Stimulated activated CD8-positive, alpha-beta memory T cell treated with anti-CD3 and anti-CD28 coated beads, Interleukin-7, amount 100 ng/mL, for 4 hours (primary cell): ENCODE measurements at places on chromosomes 4 and X.

- no peak for DNase-seq
Measured at GRCh38 chr4:69075061-69075792, 21.0 kb upstream of the UGT2B7 start.

- DNase-seq, result no peak
Measured at GRCh38 chrX:69546417-69546816, 42.3 kb downstream of the NALF2 start.

GRCh38 chrX:63327788-63328187 lies 23.3 kb downstream of the SPIN4 start:
- no peak for DNase-seq

- DNase-seq, result no peak
Measured at GRCh38 chr4:165085946-165086345, 26.7 kb downstream of the TMEM192 start.

- no peak for DNase-seq
Measured at GRCh38 chrX:120311727-120312063, 434 bp upstream of the TMEM255A start.

DNA sequence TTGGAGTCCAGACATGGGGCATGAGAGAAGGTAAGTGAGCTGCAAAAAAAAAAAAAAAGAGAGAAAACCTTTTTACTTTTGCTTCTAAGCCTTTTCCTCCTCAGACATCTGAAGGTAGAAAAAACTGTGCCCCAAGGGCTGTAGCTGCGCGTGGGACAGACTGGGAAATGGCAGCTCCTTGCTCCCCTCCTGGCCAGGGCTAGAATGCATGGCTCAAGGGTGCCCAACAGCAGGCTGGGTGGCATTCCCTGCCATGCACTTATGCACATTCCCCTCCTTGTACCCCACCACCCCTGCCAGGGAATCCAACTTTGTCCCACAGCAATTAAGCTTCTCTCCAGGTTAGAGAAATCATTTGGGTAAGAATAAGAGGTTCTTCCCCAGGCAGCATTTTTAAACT lies 421.2 kb downstream of the TRAM1L1 start:
- no peak for DNase-seq

- DNase-seq, result no peak
Measured at GRCh38 chr4:185774131-185774653, 37.8 kb downstream of the SORBS2 start.

DNA sequence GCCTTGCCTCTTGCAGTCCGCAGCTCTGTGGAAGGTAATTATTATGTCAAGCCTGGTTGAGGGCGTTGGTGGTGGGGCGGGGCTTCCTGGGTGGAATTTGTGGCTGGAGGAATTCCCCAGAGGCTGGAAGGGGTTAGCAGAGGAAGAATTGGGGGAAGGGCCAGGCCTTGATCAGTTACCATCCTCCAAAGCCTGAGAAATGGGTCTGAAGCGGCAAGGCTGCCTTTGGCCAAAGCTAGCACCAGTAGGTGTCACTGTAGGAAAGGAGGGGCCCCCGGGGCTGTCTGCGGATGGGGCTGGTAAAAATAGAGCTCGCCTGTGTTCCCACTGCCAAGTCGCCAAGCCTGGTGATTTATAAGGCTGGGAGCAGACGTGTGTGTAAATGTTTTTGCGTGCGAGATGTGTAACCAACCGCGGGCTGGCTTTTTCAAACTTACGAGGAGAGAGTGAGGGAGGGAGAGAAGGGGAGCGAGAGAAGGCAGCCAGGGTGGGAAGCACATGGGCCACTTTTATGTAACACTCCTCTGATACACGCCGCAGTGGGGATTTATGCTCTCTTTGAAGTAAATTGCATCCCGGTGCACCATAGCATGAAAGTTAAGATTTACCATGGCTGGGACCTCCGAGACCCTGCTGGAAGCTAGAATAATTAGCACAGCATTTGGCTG lies 367.0 kb downstream of the BCOR start:
- DNase-seq, result peak; percentile 24

- DNase-seq, result no peak
Measured at GRCh38 chr4:25080571-25080970, 49.8 kb upstream of the LGI2 start.

DNA sequence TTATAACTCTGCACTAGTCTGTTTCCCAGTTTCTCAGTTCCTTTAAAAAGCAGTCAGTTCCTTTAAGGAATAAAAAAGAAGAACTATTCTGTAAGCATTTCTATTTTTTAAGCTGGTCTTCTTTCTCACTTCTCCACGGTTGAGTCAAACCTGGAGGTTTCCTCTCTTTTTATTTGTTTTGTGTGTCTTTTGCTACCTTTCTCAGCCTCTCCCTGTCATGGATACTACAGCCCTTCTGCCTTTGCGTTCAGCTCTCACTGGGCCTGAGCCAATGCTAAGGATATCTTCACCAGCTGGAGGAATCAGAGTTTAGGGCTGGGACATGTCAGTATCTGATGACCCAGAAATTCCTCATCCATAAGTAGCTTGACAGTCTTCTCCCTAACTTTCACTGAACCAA lies 49.7 kb upstream of the PRKX start:
- DNase-seq, result no peak

DNA sequence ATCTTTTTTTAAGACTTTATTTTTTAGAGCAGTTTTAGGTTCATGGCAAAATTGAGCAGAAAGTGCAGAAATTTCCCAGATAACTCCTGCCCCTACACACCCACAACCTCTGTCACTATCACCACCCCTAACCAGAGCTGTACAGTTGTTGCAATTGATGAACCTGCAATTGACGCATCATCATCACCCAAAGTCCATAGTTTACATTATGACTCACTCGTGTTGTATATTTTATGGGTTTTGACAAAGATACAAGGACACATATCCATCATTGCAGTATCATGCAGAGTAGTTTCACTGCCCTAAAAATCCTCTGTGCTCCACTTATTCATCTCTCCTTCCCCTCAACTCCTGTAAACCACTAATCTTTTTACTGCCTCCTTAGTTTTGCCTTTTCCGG lies 34.5 kb upstream of the WAS start:
- DNase-seq, result no peak

DNA sequence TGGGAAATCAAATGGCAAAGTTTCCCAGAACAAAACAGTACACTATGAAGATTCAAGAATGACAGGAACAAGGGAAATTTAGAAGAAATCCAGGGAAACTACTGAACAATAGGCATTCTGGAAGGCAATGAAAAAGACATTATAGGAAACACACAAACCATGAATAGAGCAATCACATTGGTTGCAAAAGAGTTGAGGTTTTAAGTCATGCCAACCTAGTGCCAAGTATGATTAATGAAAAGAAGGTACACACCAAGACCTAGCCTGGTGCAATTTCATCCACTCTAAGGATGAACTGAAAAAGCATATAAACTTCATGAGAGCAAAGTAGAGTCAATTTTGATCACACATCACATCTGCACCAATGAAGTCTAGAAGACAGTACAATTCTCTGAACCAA lies 326.9 kb downstream of the PDHA2 start:
- no peak for DNase-seq

DNA sequence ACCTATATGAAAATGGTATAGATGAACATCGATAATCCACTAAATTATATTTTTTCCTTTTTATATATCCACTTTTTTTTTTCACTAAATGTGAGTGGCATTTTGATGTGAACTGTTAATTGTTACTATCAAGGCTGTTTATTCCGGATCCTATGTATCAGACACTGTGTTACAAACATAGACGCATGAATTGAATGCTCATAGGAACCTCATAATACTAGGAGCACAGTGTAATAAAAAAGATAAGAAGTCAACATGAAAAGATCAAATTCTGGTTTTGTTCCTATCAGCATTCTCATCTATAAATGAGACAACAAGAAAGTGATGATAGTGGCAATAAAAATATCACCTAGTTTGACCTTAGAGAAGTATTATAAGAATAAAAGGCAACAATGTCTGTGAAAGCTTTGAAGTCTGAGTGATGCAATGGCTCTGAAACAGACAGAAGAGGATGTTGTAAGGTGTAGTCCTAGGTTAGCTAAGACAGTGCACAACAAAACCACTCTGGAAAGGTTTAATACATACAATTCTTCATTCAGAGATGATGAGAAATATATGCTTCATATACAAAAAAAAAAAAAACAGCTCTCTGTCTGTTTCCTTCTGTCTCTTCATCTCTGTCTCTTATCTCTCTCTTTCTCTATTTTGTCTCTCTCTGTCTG lies 148.6 kb upstream of the NLGN4X start:
- DNase-seq, result no peak

DNA sequence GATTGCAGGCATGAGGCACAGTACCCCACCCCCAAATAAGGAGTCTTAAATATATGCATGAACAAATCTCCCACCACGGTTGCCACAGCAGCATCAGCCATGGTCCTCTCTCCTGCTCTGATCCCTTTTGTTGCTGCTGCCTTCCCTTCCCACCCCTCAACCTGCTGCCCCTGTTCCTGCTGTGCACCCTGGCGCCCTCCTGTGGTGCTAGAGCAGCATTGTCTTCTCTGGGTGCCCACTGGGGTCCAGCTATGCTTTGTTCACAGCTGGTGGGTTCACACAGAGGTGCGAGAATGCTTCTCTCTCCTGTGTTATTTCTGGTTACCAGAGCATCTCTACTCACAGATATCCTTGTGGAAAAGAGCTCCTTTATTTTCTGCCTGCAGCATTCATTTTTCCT lies 116.2 kb downstream of the GATB start:
- DNase-seq, result no peak

GRCh38 chr4:2268357-2269205 lies 6.7 kb upstream of the MXD4 start:
- no peak for DNase-seq

DNA sequence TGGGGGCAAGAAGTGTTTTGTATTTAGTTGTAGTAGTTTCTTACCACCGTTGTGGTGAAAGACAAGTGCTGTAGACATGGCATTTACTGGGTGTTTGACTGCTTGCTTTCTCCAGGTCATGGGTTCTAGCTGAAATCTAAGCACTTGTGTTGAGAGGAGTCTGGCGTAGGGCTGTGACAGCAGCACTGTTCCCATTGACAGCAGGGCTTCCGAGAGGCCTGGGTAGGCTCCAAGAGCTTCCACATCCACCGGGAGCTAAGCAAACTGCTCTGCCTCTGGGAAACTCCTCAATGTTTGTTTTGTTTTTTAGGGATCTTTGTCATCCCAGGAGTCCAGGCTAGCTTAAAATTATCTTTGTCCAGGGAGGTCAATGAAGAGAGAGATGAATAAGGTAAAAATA lies 44.3 kb downstream of the BMPR1B start:
- DNase-seq, result no peak

GRCh38 chr4:73445383-73446335 lies 9.6 kb downstream of the AFP start:
- no peak for DNase-seq

DNA sequence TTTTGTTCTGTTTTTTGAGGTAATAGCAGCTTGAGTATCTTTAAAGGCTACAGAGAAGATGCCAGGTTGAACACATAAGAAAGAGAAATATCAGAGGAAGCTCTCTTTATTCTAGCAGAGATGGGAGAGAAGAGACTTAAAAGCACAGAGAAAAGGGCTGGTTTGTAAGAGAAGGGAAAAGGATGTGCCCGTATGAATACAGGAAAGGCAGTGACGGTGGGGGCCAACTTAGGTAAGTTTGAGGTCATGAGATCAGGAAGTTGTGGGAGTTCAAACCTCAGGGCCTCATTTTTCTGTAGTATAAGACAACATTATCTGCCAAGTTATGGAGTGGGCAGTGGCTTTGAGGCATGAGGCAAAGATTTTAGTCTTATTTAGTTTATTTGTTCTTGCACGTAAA lies 121.3 kb upstream of the S100G start:
- no peak for DNase-seq

- DNase-seq, result no peak
Measured at GRCh38 chr4:113741956-113742355, 19.6 kb downstream of the CAMK2D start.

GRCh38 chr4:102404431-102404969 lies 59.2 kb upstream of the SLC39A8 start:
- DNase-seq, result no peak

GRCh38 chr4:116881077-116881476 lies 204.3 kb downstream of the TRAM1L1 start:
- DNase-seq, result no peak

DNA sequence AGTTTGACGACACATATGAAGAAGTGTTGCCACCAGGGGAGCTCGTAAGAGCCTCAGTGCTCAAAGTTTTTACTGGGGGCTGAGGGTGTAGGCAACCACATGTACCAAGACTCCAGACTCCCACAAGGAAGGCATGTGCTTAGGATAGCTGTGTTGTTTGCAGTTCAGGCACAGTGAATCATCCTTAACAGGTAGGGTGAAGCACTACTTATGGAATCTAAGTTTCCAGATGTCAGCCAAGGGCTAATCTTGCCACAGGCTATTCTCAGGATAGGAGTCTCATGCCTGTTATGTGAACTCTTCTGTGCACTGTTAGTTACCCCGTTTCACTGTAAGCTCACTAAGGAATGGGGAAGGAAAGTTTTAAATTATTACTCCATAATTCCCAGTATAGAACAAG lies 202.6 kb downstream of the TMA16 start:
- DNase-seq, result no peak

- DNase-seq, result no peak
Measured at GRCh38 chr4:62871078-62871477, 1538.2 kb downstream of the TECRL start.

DNA sequence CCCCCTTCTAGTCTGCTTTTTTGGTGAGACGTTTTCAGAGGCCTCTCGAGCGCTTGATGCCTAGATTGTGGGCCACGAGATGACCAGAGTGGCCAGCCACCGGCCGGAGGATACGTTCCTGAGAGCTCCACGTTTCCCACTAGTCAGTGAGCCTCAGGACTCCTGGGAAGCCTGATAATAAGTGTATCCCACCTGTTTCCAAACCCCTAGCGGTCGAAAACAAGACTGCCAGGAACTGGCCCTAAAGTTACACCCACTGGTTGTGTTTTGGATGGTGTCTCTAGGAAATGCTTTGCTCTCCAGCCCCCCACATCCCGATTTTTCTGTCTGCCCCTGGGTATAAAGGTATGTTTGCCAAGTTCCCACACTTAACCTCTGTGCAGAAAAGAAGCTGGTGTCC lies 4.6 kb upstream of the RS1 start:
- no peak for DNase-seq

- DNase-seq, result no peak
Measured at GRCh38 chr4:115454228-115454627, 340.8 kb upstream of the NDST4 start.

- no peak for DNase-seq
Measured at GRCh38 chr4:79015411-79015810, 76.2 kb upstream of the PAQR3 start.

- no peak for DNase-seq
Measured at GRCh38 chrX:68599256-68600152, 48.0 kb upstream of the STARD8 start.

DNA sequence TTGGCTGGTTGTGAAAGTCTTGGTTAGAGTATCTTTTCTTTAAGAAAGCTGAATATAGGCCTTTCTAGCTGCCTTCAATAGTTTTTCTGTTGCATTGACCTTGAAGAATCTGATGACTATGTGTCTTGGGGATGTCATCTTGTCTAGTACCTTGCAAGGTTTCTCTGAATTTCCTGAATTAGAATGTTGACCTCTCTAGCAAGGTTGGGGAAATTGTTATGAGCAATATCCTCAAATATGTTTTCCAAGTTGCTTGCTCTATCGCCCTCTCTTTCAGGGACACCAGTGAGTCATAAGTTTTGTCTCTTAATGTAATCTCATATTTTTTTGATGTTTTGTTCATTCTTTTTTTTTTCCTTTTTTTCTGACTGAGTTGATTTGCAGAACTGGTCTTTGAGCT lies 194.7 kb downstream of the RAB28 start:
- no peak for DNase-seq
